ENCODE measurements at places on chromosomes 5 and 9.

DNA sequence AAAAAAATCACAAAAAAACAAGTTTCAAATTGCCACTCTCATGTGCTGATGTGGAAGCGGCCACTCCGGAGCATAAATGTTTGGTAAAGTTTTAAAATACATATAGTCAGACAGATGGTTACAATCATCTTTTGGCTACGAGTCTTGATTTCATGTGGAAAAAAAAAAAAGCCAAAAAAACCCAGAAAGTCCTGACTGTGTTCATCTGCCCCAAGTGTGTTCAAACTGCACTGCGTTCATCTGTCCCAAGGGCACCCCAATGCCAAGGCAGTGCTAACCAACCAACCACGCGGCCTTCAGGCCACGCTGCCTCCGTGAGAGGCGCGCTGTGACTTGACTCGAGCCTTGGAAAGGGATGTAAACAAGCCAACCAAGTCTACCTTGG lies 127.1 kb downstream of the MYO10 start:
- DNase-seq = no peak

GRCh38 chr5:178572617-178573016 lies 17.6 kb downstream of the COL23A1 start:
- no peak for DNase-seq

DNA sequence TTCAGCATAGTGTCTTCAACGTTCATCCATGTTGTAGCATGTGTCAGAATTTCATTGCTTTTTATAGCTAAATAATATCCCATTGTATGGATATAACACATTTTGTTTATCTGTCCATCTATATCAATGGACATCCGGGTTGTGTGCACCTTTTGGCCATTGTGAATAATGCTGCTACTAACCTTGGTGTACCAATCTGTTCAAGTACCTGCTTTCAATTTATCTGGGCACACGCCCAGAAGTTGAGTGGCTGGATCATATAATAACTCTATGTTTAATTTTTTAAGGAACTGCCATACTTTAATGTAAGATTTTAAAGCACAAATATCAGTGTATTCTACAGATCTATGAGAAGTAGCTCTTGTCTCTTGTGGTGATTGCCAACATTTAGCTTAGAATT lies 43.5 kb downstream of the SCAI start:
- no peak for DNase-seq

GRCh38 chr5:14669975-14670374 lies 5.5 kb downstream of the OTULIN start:
- no peak for DNase-seq

DNA sequence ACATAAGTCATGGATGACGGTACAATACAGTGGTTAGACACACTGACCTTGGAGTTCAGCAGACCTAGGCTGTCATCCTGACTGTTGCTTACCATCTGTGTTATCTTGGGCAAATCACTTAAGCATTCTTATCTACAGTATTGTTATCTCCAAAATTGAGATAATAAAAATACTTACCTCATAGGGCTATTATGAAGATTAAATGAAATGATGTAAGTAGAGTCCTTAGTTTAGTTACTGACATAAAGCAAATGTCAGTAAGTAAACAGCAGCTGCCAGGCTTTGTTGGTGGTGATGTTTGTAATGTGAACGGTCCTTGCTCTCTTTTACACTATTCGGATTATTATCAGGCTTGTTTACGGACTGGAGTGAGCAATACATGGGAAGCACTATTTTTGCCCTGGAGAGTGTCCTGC lies 107.3 kb upstream of the DPYSL3 start:
- DNase-seq = no peak

- DNase-seq = no peak
Observed at GRCh38 chr5:160266752-160267345, 37.5 kb downstream of the FABP6 start.
